ENCODE measurements at places on chromosomes 6 and 20.

- no peak for DNase-seq
Measured at GRCh38 chr6:44680202-44680720, 292.8 kb downstream of the CDC5L start.

- no peak for DNase-seq
Measured at GRCh38 chr20:63968136-63968927, 1.4 kb downstream of the ZNF512B start.

- no peak for DNase-seq
Measured at GRCh38 chr6:4848382-4849068, 72.3 kb downstream of the CDYL start.

DNA sequence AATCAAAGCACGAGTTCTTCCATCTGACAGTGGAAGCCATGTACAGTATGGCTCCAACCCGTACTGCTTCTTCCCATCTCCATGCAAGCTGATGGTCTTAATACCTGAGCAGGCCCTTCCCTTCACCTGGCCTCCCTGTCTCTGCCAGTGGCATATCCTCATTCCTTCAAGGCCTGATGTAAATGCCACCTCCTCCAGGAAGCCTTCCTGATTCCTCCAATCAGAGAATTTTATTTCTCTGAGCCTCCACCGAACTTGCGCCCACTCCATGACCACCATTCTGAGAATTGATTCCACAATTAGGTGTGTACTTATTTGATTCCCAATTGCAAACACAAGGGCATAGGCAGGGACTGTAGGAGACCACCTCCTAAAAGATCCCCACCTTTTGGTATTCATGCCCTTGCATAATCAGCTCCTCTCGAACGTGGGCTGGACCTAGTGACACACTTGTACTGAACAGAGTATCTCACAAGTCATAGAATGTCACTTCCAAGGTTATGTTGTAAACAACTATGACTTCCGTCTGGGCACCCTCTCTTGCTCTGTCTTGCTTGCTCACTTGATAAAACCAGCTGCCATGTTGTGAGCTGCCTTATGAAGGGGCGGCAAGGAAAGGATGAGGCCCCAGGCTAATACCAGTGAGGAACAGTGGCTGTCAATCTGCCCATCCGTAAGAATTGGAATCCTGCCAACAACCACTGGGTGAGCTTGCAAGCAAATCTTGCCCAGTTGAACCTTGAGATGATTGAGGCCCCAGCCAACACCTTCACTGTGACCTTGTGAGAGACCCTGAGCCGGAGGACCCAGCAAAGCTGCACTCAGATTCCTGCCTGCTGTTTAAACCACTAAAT lies 38.8 kb downstream of the CPNE5 start:
- no peak for DNase-seq

- peak; percentile 60 for DNase-seq
Measured at GRCh38 chr6:138692058-138692977, 81.3 kb upstream of the CCDC28A start.

GRCh38 chr6:14375930-14376329 lies 258.4 kb downstream of the CD83 start:
- no peak for DNase-seq

DNA sequence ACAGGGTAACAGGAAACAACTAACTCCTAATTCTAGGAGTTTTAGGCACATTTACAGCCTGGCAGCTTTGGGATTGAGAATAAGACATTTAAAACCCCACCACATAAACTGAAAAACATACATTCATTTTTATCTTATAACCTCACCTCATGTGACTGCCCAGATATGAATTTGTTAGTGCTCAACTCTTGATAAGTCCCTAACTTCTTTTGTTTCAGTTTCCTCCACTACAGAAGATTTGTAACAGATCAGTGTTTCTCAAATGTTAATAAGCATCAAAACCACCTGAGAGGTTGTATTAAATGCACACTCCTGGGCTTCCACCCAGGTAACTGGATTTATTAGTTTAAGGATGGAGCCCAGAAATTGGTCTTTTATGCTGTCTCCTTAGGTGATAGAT lies 190.1 kb upstream of the ARID1B start:
- DNase-seq: no peak

DNA sequence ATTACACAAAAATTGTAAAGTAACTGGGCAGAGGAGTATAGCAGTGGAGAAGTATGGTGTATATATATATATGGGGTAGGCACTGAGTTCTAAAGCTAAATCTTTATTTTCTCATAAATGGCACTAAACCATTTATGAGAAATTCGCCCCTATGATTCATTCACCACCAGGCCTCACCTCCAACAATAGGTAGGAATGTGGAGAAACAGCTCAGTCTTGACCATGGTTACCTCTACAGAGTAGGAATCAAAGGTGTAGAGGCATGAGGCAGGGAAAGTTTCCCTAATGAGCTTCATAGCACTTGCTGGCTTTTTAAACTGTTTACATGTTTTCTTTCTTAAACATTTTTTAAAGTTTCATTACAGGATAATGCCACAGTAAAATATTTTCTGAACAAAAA lies 36.9 kb upstream of the SUMO4 start:
- no peak for DNase-seq

GRCh38 chr6:157249826-157250225 lies 73.5 kb downstream of the TMEM242 start:
- DNase-seq: no peak

DNA sequence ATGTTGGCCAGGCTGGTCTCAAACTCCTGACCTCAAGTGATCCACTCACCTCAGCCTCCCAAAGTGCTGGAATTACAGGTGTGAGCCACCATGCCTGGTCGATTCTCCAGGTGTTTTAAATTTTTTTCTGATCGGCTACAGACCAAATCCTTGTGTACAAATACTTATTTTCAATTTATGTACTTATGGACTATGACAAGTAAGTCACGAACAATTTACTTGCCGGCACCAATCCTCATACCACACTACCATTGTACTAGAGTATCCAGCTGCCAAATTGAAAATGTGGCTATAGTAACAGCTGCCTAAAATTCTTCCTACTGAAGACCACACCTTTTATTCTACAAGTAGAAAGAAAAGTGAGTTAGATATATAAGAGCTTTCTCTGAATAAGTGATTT lies 26.9 kb downstream of the LIN28B start:
- DNase-seq: no peak

- peak; percentile 29 for DNase-seq
Measured at GRCh38 chr6:169654598-169655391, 47.0 kb downstream of the WDR27 start.

- no peak for DNase-seq
Measured at GRCh38 chr20:10466855-10467254, 31.8 kb downstream of the SLX4IP start.

DNA sequence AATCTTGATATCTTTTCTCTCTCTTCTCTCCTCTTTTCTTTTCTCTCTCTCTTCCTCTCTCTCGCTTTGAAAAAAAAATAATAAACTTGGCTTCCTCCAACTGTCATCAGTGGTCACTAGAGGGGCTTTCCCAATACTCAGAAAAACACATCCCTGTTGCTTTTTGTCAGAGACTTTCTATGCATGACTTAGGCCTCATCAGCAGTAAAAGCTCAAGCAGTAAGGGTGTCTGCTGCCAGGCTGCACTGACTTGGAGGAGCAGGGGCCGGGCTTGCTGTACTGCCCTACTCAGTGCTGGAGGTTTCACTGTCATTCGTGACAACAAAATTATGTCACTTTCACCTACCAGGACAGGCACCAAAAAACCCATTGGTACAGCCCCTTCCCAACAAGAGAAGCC lies 272.0 kb downstream of the ADGB start:
- no peak for DNase-seq

- DNase-seq: no peak
Measured at GRCh38 chr20:44618318-44618731, 33.2 kb downstream of the ADA start.

- DNase-seq: no peak
Measured at GRCh38 chr6:97508646-97509045, 225.6 kb upstream of the MMS22L start.

DNA sequence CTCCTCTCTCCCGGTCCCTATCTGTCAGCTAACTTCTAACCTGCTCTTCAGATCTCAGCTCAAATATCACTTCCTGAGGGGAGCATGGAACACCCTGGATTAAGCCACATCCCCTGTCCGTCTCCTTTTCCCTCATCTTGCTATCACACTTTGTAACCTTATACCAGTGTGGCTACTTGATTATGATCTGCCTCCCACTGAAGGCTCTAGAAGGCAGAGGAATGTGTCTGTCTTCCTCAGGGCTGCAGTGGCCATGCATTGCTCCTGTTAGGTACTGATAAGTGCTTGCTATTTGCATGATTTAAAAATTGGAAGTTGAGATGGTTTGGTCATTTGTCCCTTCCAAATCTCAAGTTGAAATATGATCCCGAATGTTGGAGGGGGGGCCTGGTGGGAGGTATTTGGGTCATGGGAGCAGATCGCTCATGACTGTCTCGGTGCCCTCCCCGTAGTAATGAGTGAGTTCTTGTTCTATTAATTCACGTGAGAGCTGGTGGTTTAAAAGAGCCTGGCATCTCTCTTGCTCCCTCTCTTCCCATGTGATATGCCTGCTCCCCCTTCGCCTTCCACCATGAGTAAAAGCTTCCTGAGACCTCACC lies 71.4 kb downstream of the PLCB4 start:
- DNase-seq: no peak

DNA sequence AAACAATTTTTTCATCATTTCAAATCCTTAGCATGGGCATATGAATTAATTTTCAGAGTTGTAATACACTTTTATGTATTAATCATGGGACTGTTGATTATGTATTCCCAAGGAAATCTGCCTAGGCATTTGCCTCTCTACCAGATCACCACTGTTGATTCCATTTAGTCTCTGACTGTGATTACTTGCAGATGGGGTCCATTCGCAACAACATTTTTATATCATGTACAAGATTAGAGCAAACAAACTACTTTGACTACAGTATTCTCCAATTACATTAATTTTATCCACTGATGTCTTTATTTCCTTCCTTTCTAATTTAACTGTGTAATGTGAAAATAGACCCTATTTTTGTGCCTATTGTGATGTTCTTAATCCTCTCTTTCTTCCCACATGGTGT lies 831.4 kb upstream of the SLC35B3 start:
- no peak for DNase-seq

- no peak for DNase-seq
Measured at GRCh38 chr6:151551223-151551857, 57.5 kb downstream of the CCDC170 start.

- no peak for DNase-seq
Measured at GRCh38 chr6:53582963-53583362, 38.1 kb upstream of the GCLC start.

- DNase-seq: no peak
Measured at GRCh38 chr6:33166811-33167210, 25.5 kb downstream of the COL11A2 start.

GRCh38 chr6:75266716-75267291 lies 17.8 kb downstream of the TMEM30A start:
- DNase-seq: peak; percentile 64

GRCh38 chr6:136335736-136336363 lies 46.2 kb upstream of the BCLAF1 start:
- no peak for DNase-seq

- DNase-seq: no peak
Measured at GRCh38 chr20:39946053-39946810, 742.8 kb downstream of the MAFB start.

DNA sequence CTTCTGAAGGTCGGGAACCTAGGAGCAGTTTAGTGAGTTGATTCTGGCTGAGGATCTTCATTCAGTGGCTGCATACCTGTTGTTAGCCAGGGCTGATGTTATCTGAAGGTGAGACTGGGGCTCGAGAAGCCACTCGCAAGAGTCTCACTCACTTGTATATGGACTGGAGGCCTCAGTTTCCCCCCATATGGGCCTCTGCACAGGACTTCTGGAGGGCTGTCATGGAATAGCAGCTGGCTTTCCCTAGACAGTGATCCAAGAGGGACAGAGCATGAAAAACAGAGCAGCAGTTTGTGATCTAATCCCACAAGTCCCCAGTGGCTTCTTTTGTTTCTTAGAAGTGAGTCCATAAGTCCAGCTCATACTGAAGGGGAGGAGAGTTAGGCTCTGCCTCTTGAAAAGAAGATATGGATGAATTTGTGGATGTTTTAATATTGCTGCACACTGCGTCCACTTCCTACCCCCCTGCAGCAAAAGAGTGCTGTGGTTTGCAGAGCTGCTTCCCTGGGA lies 623.4 kb downstream of the CDH26 start:
- no peak for DNase-seq

DNA sequence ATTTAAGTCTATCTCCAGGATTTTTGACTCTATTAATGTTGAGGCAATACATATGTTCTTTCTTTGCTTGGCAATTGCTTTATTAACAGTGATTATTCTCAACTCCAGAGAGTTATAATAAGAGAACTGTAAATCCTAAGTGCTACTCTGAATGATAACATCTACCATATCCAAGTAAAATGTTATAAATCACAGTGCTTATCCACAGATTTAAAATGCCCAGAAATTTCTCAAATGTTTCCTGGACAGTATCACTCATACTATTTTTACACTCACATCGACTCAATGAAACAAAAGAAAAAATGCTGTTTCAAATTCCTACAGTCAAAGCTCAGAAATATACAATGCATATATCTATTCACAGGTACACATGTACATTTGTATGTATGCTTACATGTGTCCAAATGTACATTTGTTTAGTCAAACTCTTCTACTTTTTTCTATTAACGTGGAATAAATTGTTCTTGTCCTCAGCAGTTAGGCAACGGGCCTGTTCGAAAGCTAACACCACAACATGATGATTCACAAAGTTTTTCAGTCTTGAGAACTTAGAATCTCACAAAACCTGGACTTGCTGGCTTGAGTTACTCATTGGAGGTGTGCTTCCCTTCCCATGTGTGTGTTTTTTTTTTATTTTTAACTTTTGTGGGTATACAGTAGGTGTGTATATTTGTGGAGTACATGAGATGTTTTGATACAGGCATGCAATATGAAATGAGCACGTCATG lies 193.0 kb downstream of the GJA10 start:
- no peak for DNase-seq

- no peak for DNase-seq
Measured at GRCh38 chr20:23645575-23645974, 7.8 kb upstream of the CST3 start.

- no peak for DNase-seq
Measured at GRCh38 chr20:49896204-49896603, 19.1 kb downstream of the SPATA2 start.

DNA sequence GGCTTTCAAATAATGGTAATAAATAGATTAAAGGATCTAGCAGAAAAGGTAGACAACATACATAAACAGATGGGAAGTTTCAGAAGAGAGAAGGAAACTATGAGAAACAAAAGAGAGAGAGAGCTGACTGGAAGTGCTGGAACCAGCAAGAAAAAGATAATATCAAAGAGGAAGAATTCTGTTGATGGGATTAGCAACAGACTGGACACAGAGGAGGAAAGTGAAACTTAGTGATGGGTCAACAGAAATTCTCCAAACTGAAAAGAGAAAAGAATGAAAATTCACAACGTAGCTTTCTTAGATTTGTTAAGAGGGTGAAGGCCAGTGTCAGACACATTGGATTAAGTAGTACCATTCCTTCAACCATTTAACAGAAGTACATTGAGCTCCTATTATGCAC lies 48.3 kb upstream of the SIRPA start:
- DNase-seq: no peak

GRCh38 chr6:131952886-131953509 lies 1.8 kb upstream of the CCN2 start:
- DNase-seq: no peak

- no peak for DNase-seq
Measured at GRCh38 chr6:109874621-109875020, 103.5 kb upstream of the GPR6 start.

GRCh38 chr6:81787313-81788068 lies 35.0 kb upstream of the TENT5A start:
- no peak for DNase-seq
